Type B pancreatic cell (in vitro differentiated cells): ENCODE measurements at places on chromosomes 16 and 17. TPM values are rescaled to one million over a fixed set of nuclear protein-coding genes. Genes with fewer than 3 reads are reported as not detected.
A peak's percentile ranks its signal among the peaks of the same experiment; 100 is the strongest.

- peaks cover 19% of the 10 kb centered on the region for H3K27me3 ChIP-seq
- no peak overlapping the region for H3K27ac ChIP-seq
- no peak for DNase-seq
- peaks cover 7% of the 10 kb centered on the region for H3K4me1 ChIP-seq
- H3K36me3 ChIP-seq, result peaks cover 3% of the 10 kb centered on the region
Measured at GRCh38 chr17:62712171-62712581, 84.7 kb downstream of the MRC2 start.

- H3K4me1 ChIP-seq, result peaks cover 42% of the 10 kb centered on the region
- H3K4me3 ChIP-seq, result no peak overlapping the region
- no peaks in the 10 kb centered on the region for H3K36me3 ChIP-seq
- no peaks in the 10 kb centered on the region for H3K27me3 ChIP-seq
- no peak for DNase-seq
Measured at GRCh38 chr17:27525316-27525715, 69.1 kb downstream of the KSR1 start.

DNA sequence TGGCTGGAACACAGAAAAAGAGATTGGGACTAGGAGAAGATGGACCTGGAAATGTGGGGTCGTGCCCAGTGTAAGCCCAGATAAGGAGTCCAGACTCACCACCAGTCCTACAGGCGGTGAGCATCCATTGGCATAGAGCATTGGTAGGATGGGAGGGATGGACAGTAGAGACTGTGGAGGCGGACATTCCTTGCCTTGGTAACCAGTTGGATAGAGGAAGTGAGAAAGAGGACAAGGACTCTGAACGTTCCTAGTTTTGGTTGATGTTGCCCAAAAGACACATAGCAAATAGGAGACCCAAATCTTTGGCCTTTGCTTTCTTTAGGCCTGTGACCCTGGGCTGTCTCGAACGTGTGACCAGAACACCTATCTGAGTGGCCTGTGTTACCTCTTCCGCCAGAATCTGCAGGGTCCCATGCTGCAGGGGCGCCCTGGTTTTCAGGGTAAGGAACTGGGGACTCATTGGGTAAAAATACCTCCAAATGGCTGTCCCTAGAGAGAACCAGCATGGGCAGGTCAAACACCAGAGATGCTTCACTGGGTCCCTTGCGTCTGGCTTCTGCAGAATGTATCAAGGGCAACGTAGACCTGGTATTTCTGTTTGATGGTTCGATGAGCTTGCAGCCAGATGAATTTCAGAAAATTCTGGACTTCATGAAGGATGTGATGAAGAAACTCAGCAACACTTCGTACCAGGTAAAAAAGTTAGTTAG is 6.4 kb downstream of the ITGAL start:
- peaks cover 7% of the 10 kb centered on the region for H3K27me3 ChIP-seq
- no peaks in the 10 kb centered on the region for H3K36me3 ChIP-seq

- H3K4me1 ChIP-seq, result no peaks in the 10 kb centered on the region
- no peak overlapping the region for H3K27ac ChIP-seq
- no peak overlapping the region for H3K4me3 ChIP-seq
- DNase-seq, result no peak
- H3K36me3 ChIP-seq, result no peaks in the 10 kb centered on the region
- no peaks in the 10 kb centered on the region for H3K27me3 ChIP-seq
Measured at GRCh38 chr17:68356949-68357455, 65.7 kb downstream of the ARSG start.

GRCh38 chr16:84754353-84754856 is 54.6 kb downstream of the USP10 start:
- H3K27me3 ChIP-seq, result no peaks in the 10 kb centered on the region
- H3K4me1 ChIP-seq, result peaks cover 58% of the 10 kb centered on the region
- no peak for DNase-seq
- peaks cover 7% of the 10 kb centered on the region for H3K36me3 ChIP-seq
- H3K4me3 ChIP-seq, result peak overlapping the region; percentile 70

DNA sequence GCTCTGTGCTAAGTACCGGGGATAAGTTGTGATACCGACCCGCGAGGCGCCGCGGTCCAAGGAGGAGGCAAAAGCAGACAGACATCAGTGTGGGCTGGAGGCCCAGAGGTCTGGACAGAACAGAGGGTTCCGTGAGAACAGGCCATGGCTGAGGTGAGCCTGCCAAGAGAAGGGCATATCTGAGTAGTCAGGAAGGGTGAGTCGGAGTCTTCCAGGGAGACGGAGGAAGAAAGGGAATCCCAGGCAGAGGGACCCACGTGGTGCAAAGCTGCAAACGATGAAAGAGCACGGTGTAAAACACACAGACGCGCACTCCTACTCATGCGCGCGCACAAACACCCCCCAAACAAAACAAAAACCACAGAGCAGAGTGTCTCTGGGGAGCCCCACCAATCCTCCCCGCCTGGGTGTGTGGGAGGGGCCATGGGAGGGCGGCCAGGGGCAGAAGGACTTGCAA is 18.1 kb downstream of the RHBDL3 start:
- no peak overlapping the region for H3K4me3 ChIP-seq
- H3K4me1 ChIP-seq, result peaks cover 11% of the 10 kb centered on the region
- H3K27ac ChIP-seq, result no peak overlapping the region
- H3K36me3 ChIP-seq, result no peaks in the 10 kb centered on the region

DNA sequence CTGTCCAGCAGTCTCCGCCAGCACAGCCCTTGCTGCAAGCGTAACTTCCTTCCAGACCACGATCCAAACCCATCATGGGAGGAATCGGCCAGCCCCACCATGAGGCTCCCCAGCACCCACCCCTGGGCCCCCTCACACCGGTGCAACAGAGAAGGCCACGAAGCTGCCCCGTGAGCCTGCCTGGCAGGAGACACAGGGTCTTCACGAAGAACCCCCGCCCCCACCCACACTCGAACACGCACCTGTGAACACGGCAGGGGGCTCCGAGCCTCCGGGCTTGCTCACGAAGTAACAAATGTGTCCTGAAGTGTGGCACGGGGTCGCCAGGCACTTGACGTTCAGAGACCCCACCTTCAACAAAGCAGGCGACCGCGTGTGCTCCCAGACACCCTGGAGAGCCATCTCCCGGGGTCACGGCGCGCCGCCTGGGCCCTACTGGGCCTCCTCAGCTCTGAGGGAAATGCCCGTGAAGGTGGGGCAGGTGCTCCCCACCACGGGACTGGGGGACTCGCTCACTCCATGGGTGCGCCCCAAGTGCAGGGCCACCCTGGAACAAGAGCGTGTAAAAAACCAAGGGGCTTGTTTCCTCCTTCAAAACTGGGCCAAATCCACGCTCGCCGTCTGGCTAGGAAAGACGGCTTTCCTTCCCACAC is 7.6 kb downstream of the HAGH start:
- DNase-seq, result no peak
- H3K4me3 ChIP-seq, result no peak overlapping the region
- H3K27ac ChIP-seq, result no peak overlapping the region

- peaks cover 28% of the 10 kb centered on the region for H3K4me1 ChIP-seq
- H3K27ac ChIP-seq, result peak overlapping the region; percentile 45
- no peak for DNase-seq
Measured at GRCh38 chr17:82848022-82848592, 8.3 kb upstream of the ZNF750 start.

GRCh38 chr16:65767125-65767524 is 599.4 kb upstream of the CDH5 start:
- peaks cover 6% of the 10 kb centered on the region for H3K36me3 ChIP-seq
- no peak overlapping the region for H3K27ac ChIP-seq
- H3K4me1 ChIP-seq, result peaks cover 49% of the 10 kb centered on the region
- no peaks in the 10 kb centered on the region for H3K27me3 ChIP-seq
- DNase-seq, result no peak
- no peak overlapping the region for H3K4me3 ChIP-seq

GRCh38 chr16:11165894-11166665 is 89.9 kb downstream of the SOCS1 start:
- H3K36me3 ChIP-seq, result peaks cover 11% of the 10 kb centered on the region
- H3K27me3 ChIP-seq, result no peaks in the 10 kb centered on the region
- peaks cover 33% of the 10 kb centered on the region for H3K4me1 ChIP-seq
- H3K27ac ChIP-seq, result no peak overlapping the region

DNA sequence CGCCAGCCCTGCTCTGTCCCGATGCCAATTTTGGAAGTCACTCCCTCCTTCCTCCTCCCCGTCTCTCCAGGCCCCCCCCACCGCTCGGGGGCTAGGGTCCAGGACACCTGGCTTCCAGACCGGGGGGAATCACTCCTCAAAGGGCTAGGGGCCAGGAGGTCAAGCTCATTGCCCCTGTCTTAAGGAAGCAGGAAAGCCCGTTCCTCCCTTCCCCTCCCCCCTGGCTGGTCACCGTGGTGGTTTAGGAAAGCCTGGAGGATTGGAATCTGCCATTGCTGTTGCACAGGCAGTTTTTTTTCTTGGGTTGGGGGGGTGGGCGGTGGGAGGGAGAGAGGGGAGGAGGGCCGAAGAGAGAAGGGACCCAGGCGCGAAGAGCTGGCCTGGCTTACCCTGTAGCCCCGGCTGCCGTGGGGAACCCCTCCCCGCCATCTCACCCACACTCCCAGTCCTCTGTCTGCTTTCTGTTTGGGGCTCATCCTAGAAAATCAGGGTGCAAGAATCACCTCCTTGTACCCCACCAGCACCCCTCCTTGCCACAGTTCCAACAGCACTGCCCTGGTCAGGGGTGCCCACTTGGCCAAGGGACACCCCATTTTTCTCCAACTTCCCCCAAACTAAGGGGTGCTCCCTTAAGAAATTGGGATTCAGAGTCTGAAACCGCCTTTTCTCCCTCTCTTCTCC is 2.9 kb upstream of the BCL6B start:
- peaks cover 12% of the 10 kb centered on the region for H3K4me1 ChIP-seq
- no peak for DNase-seq
- no peaks in the 10 kb centered on the region for H3K36me3 ChIP-seq
- peak overlapping the region; percentile 36 for H3K27ac ChIP-seq
- H3K27me3 ChIP-seq, result peaks cover 44% of the 10 kb centered on the region

DNA sequence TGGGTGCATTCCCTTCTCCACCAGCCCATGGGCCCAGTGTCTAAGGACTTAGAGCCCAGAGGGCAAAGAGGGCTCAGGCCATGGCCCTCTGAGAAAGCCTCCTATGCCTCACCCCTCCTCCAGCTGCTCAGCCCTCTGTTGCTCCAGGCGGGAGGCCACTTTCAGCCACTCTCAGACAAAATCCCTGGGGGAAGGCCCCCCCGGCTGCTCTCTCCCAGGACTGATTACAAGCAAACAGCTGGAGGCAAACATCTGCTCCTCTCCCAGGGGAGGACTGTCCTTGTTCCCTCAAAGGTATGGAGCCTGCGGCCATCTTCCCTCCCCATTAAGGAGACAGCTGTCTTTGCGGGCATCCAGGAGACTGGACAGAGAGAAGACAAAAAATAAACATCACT is 54.9 kb upstream of the DLX4 start:
- no peak for DNase-seq
- no peaks in the 10 kb centered on the region for H3K36me3 ChIP-seq
- peaks cover 16% of the 10 kb centered on the region for H3K4me1 ChIP-seq

DNA sequence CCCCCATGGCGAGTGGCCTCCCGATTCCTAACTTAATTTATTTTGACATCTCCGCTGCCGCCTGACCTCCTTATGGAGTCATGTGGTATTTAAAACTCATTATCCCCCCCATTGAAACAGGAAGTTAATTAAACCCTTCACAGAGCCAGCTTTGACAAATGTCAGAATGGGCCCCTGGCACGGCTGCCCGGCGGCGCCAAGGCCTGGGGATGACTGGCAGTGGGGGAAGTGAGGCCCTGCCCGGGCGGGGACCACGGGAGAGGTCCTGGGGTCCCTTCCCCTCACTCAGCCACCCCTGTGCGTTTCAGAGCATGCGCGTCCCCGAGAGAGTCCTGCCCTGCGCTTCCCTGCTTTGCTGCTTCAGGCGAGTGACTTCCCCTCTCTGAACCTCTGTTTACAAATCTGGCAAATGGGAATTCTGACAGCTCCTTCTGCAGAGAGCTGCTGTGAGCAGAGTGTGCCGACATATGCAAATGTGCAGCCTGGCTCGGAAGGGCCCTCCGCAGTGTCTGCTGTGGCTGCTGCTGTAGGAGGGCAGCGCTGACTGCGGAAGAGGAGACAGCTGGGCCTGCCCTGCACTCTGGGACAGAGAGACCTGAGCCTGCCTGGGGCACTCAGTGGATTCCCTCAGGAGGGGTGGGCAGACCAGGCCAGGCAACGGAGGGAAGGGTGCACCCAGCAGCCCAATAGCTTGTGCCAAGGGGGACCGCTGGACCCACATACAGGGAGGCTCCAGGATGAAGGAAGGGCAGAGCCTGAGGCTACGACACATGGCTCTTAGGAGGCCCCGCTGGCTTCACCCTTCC is 4.4 kb upstream of the ZFPM1 start:
- no peak overlapping the region for H3K27ac ChIP-seq
- DNase-seq, result no peak
- H3K4me1 ChIP-seq, result peaks cover 15% of the 10 kb centered on the region
- H3K36me3 ChIP-seq, result no peaks in the 10 kb centered on the region
- H3K4me3 ChIP-seq, result no peak overlapping the region

- H3K36me3 ChIP-seq, result no peaks in the 10 kb centered on the region
- no peak for DNase-seq
- H3K4me3 ChIP-seq, result no peak overlapping the region
- peaks cover 3% of the 10 kb centered on the region for H3K4me1 ChIP-seq
- H3K27me3 ChIP-seq, result no peaks in the 10 kb centered on the region
Measured at GRCh38 chr16:13333336-13333735, 431.9 kb downstream of the SHISA9 start.

DNA sequence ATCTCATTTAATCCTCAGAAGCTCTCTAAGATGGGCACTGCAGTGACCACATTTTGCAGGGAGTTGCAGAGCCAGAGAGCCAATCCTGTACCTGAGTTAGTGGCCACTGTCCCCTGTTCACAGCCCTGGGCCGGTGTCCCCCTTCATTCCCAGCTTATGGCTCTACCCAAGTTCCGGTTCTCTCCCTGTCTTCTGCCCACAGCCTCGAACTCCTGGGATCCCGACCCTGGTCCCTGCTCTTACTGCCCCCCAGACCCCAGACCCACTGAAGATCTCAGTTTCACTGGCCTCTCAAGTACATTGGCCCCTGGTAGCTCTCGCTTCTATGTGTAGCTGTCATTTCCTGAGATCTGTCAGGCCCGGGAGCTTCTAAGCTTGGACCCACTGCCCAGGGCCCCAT is 12.2 kb downstream of the ASGR2 start:
- H3K27ac ChIP-seq, result no peak overlapping the region
- H3K27me3 ChIP-seq, result peaks cover 37% of the 10 kb centered on the region
- H3K36me3 ChIP-seq, result no peaks in the 10 kb centered on the region

- H3K4me3 ChIP-seq, result no peak overlapping the region
- peaks cover 26% of the 10 kb centered on the region for H3K4me1 ChIP-seq
- H3K36me3 ChIP-seq, result peaks cover 3% of the 10 kb centered on the region
- no peaks in the 10 kb centered on the region for H3K27me3 ChIP-seq
- no peak for DNase-seq
Measured at GRCh38 chr17:77126519-77126918, 14.2 kb upstream of the SEC14L1 start.

The NDE1 gene
- total RNA-seq, result 34.9 and 76.4 TPM in 2 replicates

The NPIPA3 gene
- total RNA-seq, result not detected in 2 replicates

The CD300E gene
- not detected in 2 replicates for total RNA-seq

The CUEDC1 gene
- 29.8 and 31.3 TPM in 2 replicates for total RNA-seq

The TBC1D28 gene
- total RNA-seq, result not detected in 2 replicates

The HYDIN gene
- 5.6 and 19.7 TPM in 2 replicates for total RNA-seq
